CD4-positive, CD25-positive, alpha-beta regulatory T cell (primary cell): ENCODE measurements at places on chromosomes 6 and 20. TPM values are rescaled to one million over a fixed set of nuclear protein-coding genes. Genes with fewer than 3 reads are reported as not detected.
A peak's percentile ranks its signal among the peaks of the same experiment; 100 is the strongest.

DNA sequence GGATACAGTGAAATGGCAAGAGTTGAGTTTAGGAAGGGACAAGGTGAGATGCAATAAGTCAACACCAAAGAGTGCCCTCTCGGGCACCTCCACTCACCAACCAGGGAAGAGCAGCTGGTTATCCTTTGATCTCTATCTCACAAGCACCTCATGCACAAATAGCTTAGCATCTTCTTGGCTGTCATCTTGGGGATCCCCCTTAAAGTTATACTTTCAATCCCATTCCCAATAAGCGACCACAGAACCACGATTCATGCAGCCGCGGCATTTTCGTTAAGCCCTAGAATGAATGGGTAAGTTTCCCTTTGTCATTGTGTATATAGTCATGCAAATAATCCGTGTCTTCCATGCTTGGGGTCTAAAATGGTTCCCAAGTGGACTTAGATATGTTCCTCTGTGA lies 73.5 kb downstream of the ADTRP start:
- DNase-seq: no peak

DNA sequence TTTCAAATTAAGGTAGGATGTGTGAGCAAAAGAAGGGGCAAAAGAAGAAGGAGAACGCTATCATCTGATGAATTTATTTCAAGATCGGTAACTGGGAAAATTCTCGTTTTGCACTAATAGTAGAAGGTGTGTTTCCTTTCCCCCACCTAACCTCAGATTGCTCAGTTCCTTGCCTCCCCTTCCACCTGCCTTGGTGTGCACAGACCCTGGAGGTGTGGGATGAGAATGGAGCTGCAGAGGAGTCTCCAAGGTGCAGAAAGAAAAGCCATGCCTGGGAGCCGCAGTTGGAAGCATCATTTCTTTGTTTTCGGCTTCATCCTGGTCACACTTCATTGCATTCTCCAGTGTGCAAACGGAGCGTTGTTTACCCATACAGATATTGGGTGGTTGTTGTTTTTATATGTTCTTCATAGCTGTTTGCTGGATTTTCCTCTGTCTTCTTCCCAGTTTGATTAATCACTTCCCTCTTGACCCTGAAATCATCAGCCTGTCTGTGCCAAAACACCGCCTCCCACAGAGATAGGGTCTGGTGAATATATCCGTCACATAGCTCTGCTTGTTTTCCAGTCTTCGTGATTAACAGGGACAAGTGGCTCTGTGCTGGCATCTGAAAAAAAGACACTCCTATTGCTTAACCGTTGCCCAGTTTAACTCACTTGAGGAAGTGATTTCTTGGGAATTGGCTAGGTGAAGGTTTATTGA lies 40.2 kb upstream of the NEDD9 start:
- no peak for DNase-seq

DNA sequence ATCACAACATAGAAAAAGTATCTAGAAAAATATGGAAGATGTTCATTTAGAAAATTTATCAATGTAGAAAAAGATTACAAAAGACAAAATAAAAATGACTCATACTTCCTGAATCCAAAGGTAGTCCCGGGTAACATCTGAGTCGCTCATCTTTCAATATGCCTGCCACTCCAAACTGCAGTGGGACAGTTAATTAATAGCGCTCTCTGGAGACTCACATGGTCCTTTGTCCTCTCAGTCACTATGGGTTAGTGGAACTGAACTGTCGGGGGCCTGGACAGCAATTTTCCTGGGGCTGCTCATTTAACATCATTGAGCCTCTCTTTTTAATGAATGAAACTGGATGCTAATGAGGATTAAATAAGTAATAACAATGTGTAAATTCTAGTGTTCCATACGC lies 103.4 kb downstream of the MAP3K4 start:
- no peak for DNase-seq

- DNase-seq: no peak
These were observed 12.1 kb upstream of the PFDN4 start for GRCh38 chr20:54195483-54196472.

DNA sequence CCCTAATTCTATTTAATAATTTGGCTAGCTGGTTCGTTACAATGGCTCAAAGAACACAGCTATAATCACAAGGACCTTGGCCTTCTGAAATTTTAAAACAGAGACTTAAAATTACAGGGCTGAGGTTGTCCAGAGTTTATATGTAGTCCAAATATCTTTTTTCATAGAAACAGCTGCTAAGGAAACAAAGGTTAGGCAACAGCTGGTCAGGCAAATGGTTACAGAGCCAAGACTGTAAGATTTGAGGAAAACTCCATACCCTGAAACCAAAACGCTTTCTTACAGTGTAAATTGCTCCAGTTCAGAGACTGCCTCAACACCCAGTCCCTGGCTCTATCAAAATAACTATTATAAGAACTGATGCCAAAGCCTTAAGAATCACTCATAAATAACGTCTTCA lies 9.7 kb upstream of the ARHGAP18 start:
- DNase-seq: no peak

DNA sequence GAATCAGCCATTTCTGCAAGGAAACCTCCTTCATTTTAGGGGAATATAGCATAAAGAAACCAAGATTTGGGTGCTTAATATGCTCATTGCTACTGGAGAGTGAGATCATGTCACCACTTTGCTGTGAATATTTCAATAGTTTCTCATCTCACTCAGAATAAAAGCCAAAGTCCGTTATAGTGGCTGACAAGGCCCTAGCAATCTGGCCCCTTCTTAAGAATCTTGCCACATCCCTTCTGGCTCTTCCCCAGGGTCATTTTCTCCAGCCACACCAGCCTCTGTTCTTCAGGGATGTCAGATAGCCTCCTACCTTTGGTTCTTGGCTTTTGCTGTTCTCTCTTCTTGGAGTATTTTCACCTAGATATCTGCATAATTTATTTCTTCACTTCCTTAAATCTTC lies 24.8 kb upstream of the MLIP start:
- no peak for DNase-seq

DNA sequence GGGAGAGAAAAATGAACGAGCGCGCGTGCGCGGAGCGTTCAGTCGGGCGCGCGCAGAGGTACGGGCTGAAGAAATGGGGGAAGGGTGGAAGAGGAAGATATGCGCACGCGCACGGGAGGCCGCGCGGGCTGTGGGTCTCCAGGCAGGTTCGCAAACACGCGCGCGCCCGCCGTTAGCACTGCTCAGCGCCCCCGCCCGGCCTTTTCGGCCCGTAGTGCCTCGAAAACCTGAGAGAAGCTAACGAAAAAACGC lies 393 bp downstream of the BCLAF1 start:
- DNase-seq: peak; percentile 86

DNA sequence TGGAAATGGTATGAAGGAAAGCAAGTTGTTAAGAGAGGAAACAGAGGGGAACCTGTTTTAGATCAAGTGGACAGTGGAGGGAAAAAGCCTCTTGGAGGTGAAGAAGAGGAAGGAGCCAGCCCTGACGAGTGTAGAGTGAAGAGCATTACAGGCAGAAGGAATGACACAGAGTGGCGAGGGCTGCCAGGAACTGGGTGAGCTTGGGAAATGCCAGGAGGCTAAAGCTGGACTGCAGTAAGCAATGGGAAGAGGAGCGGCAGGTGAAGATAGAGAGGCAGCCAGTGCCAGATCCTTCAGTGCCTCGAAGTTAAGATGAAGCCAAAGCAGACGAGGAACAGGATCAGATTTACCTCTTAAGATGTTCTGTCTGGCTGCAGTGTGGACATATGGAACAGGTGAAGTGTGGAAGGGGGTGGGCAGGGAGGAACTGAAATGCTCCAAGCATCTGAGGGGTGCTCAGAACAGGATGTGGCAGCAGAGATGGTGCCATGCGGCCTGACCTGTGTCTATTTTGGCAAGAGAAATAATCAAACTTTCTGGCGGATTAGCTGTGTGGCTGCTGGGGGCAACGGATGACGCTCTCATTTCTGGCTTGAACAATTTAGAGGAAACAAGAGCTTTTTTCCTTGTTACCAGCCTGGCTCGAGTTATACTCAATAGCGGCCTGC lies 748.4 kb downstream of the PTPRT start:
- no peak for DNase-seq

- DNase-seq: no peak
These were observed 80.8 kb upstream of the MPC1 start for GRCh38 chr6:166463359-166464067.

DNA sequence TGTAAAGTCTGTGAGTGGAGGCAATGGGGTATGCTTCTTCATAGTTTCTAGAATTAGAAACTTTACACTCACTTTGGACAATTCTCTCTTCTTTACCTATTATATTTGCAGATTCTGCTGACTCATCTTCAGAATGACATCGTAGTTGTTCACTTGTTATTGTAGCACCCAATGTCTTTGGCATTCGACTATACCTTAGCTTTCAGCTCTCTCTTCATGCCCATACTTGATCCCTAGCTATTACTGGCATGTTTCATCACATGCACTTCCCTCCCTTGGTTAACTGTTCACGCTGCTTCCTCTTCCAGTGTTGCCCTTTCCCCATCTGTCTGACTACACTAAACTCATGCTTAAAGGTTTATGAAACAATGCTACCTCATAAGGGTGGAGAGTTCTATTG lies 298.1 kb upstream of the TCF21 start:
- DNase-seq: no peak

DNA sequence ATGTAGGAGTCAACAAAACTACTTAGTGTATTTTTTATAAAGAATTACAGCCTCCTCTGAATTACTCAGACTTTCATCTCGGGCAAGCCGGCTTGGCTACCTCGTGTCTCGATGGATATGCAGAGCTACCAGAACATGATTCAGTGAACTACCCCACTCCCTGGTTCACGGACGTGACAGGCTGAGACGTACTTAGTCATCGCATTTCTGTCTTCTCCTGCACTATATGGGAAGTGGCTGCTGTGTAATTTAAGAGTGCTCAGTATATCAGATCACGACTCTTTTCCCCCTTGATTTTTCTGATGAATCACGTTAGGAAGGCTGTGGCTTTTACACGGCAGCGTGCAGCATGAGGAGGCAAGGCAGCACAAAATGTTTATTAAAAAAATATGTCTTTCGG lies 302.7 kb upstream of the ZFP64 start:
- DNase-seq: no peak

DNA sequence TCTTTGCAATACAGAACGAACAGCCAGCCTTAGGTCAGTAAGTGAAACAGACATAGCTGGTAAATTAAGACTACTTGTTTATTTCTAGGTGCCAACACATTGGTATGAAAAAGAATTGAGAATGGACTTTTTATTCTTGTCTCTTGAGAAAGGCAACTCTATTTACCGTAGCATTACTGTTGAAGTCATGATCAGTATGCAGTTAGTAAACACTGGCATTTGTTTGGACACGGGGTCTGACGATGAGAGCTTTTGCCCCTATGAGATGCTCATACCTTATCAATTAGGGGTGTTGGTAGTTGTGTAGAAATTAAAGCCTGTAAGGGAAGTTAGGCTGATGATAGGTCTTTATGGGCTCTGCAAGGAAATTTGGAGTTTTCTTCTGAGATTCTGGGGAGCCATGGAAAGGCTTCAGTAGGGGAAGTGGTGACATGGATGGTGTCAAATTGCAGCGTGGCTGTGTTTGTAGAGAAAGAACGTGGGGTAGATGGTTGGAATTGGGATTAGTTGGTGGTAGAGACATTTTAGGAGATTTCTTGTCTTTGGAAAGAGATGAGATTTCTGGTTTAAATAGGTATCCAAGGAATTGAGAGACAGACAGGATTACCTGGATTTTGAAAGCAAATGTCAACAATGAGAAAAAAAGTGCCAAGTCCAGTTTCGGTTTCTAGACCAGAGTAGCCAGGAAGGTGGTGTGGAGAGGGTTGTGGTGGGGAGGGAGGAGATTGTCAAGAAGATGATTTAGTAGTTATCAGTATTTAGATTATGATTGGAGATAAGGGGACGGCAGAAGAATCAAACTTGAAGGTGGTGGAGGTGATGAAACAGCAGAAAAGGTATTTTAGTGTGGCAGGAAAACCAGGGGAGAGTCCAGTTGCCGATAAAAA lies 116.6 kb downstream of the JARID2 start:
- DNase-seq: no peak

LY86 gene
- total RNA-seq: not detected

KIF25 gene
- total RNA-seq: not detected

GFRAL gene
- not detected for total RNA-seq
